ENCODE measurements at places on chromosomes 1 and 21. TPM values are rescaled to one million over a fixed set of nuclear protein-coding genes. Genes with fewer than 3 reads are reported as not detected.
A peak's percentile ranks its signal among the peaks of the same experiment; 100 is the strongest.

GRCh38 chr1:38326135-38326534 lies 279.5 kb upstream of the POU3F1 start:
- DNase-seq = no peak
- no peak overlapping the region for H3K4me3 ChIP-seq
- H3K27ac ChIP-seq = no peak overlapping the region
- peaks cover 10% of the 10 kb centered on the region for H3K27me3 ChIP-seq

GRCh38 chr1:29664711-29665110 lies 428.4 kb downstream of the PTPRU start:
- DNase-seq = no peak
- H3K36me3 ChIP-seq = no peaks in the 10 kb centered on the region
- no peak overlapping the region for H3K27ac ChIP-seq
- H3K4me1 ChIP-seq = no peaks in the 10 kb centered on the region
- H3K27me3 ChIP-seq = peaks cover 36% of the 10 kb centered on the region

- H3K4me3 ChIP-seq = peak overlapping the region; percentile 66
- H3K27ac ChIP-seq = peak overlapping the region; percentile 92
- no peaks in the 10 kb centered on the region for H3K27me3 ChIP-seq
- peak; percentile 55 for DNase-seq
- H3K36me3 ChIP-seq = peaks cover 8% of the 10 kb centered on the region
Observed at GRCh38 chr1:161182214-161182613, 4.9 kb upstream of the B4GALT3 start.

DNA sequence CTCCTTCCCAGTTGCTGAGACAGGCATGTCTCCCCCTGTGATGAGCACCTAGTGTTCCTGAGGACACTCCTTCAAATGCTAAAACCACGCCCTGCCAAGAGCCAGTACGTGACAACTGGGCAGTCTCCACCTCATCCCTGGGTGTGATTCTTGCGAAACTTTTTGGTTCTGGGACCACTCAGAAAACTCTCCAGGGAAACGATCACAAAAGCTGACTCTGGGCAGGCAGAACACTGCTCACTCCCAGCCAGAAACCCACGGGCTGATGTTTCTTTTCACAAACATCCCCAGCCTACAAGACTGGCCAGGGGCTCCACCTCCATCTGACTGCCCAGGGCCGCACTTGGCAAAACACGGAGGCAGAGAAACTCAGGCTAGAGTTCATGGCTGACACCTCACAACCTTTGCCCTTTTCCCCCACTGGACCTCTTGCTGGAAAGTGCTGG lies 24.4 kb downstream of the DHRS3 start:
- peaks cover 6% of the 10 kb centered on the region for H3K36me3 ChIP-seq
- H3K4me3 ChIP-seq = no peak overlapping the region
- peak overlapping the region; percentile 35 for H3K27ac ChIP-seq
- peaks cover 3% of the 10 kb centered on the region for H3K27me3 ChIP-seq

DNA sequence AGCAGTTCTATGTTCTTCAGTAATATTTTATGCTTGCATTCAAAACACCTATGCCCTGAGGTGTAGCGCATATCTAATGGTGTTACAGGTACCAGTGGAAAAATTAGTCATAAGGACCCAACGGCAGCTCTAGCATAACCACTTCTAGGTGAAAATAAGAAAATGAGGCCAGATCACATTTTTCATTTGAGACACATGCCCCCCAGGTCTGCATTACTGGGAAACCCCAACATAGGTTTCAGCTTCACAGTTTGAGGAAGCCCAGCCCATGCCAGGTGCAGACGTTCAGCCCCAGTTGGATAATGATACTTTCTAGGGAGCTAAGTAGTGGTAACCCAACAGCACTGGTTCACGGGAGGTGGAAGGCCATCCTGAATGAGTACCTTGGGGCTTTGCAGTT lies 129.8 kb downstream of the CNIH3 start:
- H3K4me1 ChIP-seq = peaks cover 35% of the 10 kb centered on the region
- H3K27me3 ChIP-seq = peaks cover 17% of the 10 kb centered on the region
- H3K36me3 ChIP-seq = no peaks in the 10 kb centered on the region
- DNase-seq = no peak
- no peak overlapping the region for H3K27ac ChIP-seq

DNA sequence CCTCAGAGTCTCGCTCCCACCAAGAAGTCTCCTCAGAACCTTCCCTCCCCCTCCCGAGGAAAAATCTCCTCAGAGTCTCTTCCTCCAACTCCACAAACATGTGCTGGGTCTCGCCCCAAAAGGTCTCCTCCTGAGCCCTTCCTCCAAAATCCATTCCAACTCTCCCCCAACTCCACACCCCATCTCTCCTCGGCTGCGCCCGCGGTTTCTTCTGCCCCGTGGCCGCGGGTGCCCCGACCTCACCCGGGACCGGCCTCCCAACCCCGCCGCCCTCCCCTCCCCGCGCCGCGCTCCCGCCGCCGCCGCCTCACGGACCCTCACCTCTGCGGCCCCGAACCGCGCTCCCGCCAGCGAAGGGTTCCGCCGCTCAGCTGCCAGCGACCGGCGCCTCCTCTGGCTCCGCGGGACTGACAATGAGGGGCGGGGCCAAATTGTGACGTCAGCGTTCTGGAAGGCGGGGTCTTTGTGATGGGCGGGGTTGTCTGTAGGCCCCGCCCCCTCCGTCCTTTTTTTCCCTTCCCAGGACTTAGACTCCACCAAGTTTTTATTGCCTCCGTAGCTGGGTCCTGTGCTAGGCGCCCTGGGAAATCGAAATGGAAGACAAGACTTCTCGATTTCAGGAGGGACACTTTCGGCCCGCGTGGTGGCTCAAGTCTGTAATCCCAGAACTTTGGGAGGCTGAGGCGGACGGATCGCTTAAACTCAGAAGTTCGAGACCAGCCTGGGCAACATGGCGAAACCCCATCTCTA lies at the start of gene LUZP1:
Gene LUZP1, minus strand, starts transcription at position 412 of the 750 bp plus-strand sequence.
- peaks cover 25% of the 10 kb centered on the region for H3K4me1 ChIP-seq
- peak; percentile 82 for DNase-seq
- no peaks in the 10 kb centered on the region for H3K27me3 ChIP-seq
- peaks cover 8% of the 10 kb centered on the region for H3K36me3 ChIP-seq

GRCh38 chr1:62110198-62110817 lies 84.3 kb upstream of the L1TD1 start:
- H3K27ac ChIP-seq = peak overlapping the region; percentile 1
- H3K4me3 ChIP-seq = no peak overlapping the region
- H3K36me3 ChIP-seq = no peaks in the 10 kb centered on the region
- no peaks in the 10 kb centered on the region for H3K4me1 ChIP-seq
- no peak for DNase-seq
- no peaks in the 10 kb centered on the region for H3K27me3 ChIP-seq

GRCh38 chr1:110750562-110750961 lies 75.8 kb upstream of the KCNA3 start:
- H3K27me3 ChIP-seq = peaks cover 19% of the 10 kb centered on the region
- DNase-seq = no peak
- H3K4me1 ChIP-seq = no peaks in the 10 kb centered on the region
- H3K36me3 ChIP-seq = no peaks in the 10 kb centered on the region

GRCh38 chr1:40956407-40956806 lies 23.1 kb upstream of the CTPS1 start:
- H3K4me3 ChIP-seq = no peak overlapping the region

DNA sequence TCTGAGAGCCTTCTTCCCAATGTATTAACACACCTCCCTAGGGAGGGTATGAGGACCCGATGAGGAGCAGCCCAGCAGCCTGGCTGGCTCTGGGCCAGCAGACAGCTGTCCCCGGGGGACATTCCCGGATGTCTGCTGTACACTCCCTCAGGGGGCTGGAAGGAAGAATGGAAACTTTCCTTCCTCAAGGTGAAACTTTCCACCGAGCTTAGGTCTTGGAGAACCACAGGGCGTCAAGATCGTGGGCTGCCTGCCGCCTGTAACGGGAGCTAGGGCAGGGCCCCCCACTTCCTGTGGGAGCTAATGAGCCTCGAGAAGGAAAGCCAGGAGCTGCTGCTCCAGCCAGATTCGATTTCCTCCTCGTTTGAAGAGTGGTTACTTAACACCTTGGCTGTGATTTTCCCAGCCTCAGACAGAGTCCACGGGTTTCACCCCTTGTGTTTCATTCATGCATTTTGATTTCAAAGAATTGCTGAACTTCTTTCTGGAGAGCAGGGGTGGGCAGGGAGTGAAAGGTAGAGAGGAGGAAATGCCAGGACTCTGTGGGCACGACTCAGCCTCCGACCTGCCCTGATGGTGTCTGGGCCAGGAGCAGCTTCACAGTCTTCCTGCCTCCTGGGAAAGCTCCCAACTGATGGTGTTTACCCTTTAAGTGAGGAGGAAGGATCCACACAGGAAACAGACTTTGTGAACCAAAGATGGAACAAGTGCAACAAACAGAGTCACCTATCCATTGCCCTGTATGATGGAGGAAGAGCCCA lies 29.7 kb downstream of the UBE2T start:
- no peaks in the 10 kb centered on the region for H3K36me3 ChIP-seq
- H3K27ac ChIP-seq = no peak overlapping the region
- no peak for DNase-seq
- H3K27me3 ChIP-seq = peaks cover 14% of the 10 kb centered on the region
- peaks cover 4% of the 10 kb centered on the region for H3K4me1 ChIP-seq
- H3K4me3 ChIP-seq = no peak overlapping the region

DNA sequence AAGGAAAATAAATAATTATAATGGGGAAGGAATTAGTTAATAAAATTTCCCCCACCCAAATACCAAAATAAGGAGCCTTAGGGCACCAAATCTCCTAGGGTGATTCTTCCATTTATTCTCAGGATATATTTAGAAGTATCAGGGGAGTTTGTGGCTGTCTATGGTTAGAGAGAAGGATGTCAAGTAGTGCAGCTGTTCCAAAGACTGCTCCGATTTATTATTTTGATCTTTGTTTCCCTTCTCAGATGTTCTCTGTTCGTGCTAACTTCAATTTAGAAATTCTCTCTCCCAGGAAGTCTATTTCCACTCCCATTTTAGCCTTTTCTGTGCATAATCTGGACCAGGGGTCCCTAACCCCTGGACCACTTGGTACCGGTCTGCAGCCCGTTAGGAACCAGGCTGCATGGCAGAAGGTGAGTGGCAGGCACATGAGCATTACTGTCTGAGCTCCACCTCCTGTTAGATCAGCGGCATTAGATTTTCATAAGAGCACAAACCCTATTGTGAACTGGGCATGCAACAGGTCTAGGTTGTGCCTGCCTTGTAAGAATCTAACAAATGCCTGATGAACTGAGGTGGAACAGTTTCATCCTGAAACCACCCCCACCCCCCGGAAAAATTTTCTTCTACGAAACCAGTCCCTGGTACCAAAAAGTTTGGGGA lies 9.3 kb upstream of the MAST2 start:
- no peak overlapping the region for H3K4me3 ChIP-seq
- H3K27ac ChIP-seq = no peak overlapping the region
- peaks cover 26% of the 10 kb centered on the region for H3K27me3 ChIP-seq
- no peak for DNase-seq
- H3K4me1 ChIP-seq = no peaks in the 10 kb centered on the region
- no peaks in the 10 kb centered on the region for H3K36me3 ChIP-seq

DNA sequence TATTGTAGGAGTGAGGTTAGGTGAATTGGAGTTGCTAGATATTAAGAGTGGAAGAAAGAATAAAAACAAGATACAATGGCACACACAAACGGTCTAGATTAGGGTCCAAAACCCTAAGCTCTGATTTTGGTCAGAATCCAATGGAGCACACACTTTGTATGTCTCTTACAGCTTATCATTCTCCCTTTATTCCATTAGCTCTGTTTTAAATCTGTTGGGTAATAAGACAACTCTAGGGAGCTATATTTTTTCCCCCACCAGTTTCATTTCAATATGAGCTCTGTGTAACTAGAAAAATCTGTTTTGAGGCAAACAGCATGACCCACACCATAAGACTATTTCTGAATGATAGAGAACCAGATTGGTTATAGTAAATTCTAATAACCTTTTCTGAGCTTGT lies 465.6 kb downstream of the ADGRL2 start:
- no peak for DNase-seq
- H3K36me3 ChIP-seq = no peaks in the 10 kb centered on the region
- H3K4me1 ChIP-seq = no peaks in the 10 kb centered on the region
- H3K27me3 ChIP-seq = no peaks in the 10 kb centered on the region
- no peak overlapping the region for H3K4me3 ChIP-seq
- H3K27ac ChIP-seq = no peak overlapping the region

DNA sequence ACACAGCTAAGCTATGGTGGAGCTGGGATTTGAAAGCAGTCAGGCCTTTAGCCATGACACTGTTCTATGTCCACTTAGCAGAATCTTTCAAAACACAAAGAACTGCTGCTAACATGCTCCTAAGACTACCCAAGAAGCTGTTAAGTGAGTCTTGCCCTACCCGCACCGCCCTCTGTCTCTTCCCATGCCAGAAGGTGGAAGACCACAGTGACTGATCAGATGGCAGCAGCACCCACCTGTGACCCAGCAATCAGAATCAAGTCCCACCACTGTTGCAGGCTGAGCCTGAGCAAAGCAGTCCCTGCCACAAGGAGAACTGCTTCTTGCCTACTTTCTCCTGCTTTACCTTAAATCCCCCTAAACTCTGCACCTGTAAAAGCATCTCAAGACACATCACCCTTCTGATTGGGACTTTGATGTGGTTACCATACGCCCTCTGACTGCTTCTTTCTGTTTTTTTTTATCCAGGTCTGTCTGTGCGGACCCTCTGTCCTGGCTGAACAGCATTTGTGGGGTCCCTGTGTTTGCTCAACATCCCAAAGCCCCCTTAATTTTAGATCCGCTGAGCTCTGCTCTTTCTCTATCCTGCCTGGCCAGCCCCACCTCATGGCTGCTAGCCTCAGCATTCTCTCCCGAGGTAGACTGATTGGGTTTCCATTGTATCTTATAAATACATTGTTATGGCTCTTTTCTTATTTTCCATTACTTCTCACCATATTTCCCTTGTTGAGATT lies 16.0 kb downstream of the IRF2BP2 start:
- DNase-seq = no peak
- no peak overlapping the region for H3K27ac ChIP-seq
- peaks cover 2% of the 10 kb centered on the region for H3K27me3 ChIP-seq
- H3K36me3 ChIP-seq = peaks cover 11% of the 10 kb centered on the region

Gene MTARC2
- not detected for total RNA-seq

Gene OR10Z1
- not detected for total RNA-seq

Gene SPRR4
- total RNA-seq = not detected

Gene LCE2A
- total RNA-seq = not detected

Gene ADORA1
- total RNA-seq = not detected

Gene IFI44L
- 16.7 TPM for total RNA-seq
